ENCODE measurements at places on chromosomes 4 and X.

- no peak for DNase-seq
Measured at GRCh38 chr4:164536814-164537213, 217.1 kb upstream of the SMIM31 start.

- no peak for DNase-seq
Measured at GRCh38 chr4:4269331-4269731, 20.6 kb downstream of the LYAR start.

DNA sequence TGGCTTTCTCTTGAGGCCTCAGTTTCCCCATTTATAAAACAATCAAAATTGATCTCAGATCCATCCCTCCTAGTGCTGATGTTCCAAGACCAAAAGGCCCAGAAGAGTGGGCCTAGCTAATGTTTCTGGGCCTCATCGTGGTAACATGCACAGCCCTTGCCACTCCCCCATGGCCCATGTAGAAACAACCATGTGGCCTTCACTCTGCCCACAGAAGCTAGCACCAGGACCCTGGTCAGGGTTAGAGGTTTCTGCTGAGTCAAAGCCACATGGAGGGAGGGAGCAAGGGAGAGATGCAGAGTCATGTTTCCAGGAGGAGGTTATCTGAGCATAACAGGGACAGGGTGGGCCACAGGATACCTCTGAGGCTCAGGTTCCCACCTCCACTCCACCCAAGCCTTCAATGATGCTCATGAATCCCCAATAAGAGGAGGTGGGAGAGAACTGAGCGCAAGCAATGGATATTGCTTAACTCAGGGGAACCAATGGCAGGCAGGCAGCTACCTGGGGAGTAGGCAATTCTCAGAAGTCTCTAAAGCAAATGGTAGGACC, 16.9 kb downstream of the OTUD5 start:
- no peak for DNase-seq

GRCh38 chr4:141006242-141006802, 126.9 kb downstream of the RNF150 start:
- DNase-seq: no peak

DNA sequence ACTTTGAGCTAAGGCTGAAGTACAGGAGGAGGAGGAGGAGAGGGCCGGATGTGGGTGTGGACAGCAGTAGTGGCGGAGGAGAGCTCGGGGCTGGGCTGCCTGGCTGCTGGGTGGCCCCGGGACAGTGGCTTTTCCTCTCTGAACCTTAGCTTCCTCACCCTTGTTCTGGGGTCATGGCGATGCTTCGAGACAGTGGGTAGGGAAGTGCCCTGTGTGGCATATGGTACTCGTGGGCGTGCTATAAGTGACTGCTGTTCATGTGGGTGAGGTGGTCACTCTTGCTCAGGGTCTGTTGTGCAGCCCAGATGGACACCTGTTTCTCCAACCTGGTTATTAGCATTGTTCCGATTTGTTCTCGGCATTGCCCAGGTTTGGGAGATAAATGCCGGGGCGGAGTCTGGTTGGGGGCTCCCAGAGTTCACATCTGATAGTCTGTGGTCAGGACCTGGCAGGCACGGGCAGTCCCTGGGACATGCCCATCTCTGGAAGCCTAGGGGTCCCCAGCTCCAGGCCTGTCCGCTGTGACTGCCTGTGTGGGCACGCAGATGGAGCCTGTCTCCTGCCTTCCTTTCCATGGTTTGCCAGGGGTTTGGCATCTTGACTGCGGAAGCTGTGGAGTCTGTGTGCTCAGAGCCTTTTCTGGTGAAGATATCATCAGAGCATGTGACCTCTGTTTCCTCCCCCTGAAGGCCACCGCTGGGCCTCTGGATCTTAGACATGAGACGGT, 4.9 kb upstream of the CPZ start:
- DNase-seq: no peak

- no peak for DNase-seq
Measured at GRCh38 chr4:56857601-56858309, 36.3 kb upstream of the SPINK2 start.

DNA sequence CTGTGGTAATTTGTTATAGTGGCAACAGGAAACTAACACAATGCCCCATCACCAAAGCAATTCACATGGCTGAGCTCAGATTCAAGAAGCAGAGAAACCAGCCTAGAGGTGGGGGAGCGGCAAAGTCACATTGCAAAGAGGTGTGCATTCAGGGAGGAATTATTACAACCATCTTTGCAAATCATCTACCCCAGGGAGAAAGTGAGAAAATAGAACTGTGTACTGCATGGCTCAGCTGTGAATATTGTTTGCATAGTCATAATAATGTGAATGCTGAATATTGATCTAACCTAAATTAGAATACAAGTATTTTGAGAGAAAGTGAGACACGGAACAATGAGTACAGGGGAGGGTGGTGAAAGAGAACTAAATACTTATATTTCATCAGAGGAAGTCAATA, 387.9 kb downstream of the BCOR start:
- no peak for DNase-seq

DNA sequence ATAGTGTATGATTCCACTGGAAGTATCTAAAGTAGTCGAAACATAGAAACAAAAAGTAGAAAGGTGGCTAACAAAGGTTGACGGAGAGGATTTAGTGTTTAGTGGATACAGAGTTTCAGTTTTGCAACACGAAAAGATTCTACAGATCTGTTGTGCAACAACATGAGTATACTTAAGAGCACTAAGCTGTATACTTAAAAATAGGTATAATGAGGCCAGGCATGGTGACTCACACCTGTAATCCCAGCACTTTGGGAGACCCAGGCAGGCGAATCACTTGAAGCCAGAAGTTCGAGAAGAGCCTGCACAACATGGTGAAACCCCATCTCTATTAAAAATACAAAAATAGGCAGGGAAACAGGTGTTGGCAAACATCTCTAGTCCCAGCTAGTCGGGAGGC, 7.9 kb upstream of the ATRX start:
- DNase-seq: no peak

- DNase-seq: peak; percentile 45
Measured at GRCh38 chr4:610411-611261, 14.7 kb upstream of the PDE6B start.

DNA sequence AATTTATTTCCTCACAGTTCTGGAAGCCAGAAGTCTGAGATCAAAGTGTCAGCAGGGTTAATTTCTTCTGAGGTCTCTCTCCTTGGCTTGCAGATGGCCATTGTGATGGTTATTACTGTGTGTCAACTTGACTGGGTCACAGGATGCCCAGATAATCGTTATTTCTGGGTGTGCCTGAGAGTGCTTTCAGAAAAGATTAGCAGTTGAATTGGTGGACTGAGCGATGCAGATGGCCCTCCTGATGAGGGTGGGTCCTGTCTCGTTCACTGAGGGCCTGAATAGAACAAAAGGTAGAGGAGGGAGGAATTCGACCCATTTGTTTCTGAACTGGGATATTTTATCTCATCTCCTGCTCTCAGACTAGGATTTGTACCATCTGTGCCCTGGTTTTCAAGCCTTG, 15.7 kb downstream of the SMIM43 start:
- DNase-seq: no peak

DNA sequence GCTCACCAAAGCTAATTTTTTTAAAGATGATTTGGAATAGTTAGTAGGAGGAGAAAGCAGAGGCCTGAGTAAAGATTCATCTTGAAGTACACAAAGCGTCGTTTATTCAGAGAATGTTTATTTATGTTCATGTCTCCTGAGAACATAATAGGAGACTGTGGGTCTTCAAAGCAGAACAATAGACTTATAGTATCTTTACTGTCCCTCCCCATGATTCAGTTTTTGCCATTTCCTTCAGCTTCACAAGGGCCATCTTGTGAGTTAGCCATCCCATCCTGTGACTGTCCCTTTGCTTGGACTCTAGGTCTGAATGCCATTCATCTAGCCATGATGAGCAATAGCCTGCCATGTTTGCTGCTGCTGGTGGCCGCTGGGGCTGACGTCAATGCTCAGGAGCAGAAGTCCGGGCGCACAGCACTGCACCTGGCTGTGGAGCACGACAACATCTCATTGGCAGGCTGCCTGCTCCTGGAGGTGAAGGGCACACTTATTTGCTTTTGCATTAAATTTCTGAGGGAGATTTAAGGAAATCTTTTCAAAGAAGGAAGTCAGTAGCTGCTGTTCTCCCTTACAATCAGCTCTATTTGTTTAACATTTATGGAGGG, 105.8 kb downstream of the NFKB1 start:
- DNase-seq: no peak

GRCh38 chr4:108029016-108029720, 39.5 kb downstream of the HADH start:
- no peak for DNase-seq

GRCh38 chr4:98570151-98570797, 88.1 kb downstream of the TSPAN5 start:
- DNase-seq: no peak

DNA sequence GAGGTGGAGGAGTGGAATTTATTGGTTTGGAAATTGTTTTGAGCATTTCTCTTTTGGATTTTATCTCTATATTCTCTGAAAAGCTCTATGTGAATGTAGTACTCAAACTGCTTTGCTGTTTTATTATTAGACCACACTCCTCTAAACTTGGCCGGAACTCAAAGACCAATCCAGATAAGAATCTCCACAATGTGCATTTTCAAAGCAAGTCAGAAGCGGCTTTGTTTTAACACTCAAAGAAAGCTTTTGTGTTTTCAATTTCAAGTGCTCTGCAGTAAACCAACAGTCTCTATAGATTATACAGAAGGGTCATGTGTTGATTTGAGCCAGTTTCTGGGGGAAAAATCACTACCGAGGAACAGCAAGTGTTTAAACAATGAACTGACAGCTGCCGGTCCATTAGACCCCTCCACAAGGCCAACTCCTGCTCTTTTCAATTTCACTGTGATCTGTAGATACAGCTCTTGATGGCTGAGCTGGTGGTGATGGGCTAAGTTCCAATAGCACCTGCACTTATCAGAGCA, 79.4 kb downstream of the FTHL17 start:
- DNase-seq: no peak

DNA sequence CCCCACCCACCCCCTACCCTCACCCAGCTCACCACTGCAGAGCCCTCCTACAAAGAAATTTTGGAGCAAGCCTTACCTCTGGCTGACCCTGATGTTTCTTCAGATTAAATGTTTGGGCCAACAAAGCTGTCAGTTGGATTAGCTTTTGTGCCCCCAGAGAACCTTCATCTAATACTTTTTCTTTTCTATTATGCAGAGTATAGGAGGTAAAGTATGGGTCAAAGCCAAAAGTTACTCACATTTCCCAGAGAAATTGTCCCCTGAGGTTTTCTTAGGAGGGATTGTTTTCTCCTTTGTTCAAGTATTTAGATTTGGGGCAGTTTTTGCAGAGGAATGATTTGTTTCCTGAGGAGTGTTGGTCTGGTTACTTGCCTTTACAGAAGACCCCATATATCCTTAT, 69.5 kb downstream of the AASDH start:
- no peak for DNase-seq

DNA sequence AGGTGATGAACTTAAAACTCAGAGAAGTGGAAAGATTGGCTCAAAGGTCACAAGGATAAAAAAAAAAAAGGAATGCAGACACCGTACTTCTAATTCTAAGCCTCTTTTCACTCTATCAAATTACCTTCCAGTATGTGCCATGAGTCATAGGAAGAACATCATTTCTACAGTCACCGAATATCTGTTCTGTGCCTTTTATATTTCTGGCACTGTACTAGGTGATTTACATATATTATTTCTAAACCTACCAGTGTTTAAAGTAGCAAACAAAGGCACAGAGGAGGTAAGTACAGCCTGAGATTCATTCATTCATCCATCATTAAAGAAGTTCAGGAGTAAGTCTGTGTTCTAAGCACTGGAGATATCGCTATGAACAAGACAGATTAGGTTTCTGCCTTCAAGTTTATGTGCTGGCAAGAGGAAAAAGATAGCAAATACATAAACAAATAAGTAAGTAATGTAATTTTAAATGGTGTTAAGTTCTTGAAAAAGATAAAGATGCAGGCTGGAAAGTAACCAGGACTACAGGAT, 65.3 kb downstream of the PALLD start:
- no peak for DNase-seq

DNA sequence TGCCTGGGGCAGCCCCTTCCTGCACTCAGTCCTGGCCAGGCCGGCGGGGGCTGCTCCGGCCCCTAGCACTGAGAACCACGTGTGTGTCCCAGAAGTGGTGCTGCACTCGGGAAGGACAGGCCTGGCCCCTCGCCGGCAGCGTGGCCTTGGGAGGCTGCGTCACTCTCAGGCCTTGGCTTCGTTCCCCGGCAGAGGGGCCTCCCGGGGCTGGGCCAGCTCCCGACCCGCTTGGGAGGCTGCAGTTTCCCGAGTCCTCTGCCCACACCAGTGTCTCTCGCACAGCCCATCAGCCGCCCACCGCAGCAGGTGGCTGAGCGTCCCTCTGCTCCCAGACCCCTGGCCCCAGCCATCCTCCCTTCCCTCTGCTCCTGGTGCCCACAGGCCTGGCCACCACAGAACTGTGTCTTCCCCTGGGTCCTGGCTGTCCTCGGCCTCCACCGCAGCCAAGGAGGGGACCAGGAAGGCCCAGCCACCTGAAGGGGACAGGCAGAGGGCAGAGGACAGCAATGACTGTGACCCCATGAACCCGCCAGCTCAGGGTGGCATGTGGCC, 10.9 kb upstream of the CPLX1 start:
- no peak for DNase-seq

GRCh38 chrX:18210470-18210869, 10.2 kb downstream of the BEND2 start:
- DNase-seq: peak; percentile 19

GRCh38 chrX:111308039-111308438, 37.8 kb upstream of the CAPN6 start:
- no peak for DNase-seq

DNA sequence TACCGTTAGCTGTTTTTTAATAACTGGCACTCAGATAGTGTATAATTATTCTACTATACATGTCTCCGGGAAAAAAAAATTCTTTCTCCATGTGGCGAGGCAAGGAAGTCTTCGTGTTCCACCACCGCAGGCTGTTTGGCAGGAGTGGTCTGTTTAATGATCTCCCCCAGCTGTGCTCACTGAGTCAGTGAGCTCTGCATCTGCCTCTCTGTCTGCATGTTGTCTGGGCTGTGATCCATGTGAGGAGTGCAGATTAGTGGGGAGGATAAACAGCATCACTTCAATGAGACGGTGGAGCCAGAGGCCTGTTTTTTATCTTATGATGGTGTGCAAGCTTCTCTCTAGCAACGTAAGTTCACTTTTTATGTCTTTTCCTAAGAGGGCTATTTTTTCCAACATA, 69.8 kb downstream of the RPS3A start:
- peak; percentile 75 for DNase-seq

DNA sequence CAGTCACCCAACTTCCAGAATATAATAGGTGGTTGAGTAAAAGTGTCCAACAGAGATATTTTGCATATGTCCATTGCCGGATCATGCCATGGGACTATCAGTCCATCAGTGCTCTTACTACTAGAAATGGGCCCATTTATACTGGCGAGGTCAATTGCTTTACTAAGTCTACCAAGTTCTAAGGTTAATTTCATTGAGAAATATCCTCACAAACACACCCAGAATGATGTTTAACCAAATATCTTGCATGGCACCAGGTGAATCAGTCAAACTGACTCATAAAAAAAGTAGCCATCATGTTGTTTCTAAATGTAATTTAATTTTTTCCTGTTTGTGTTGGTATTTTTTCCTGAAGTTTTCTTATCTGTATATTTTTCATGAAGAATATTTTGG, 1217.0 kb downstream of the RAPGEF2 start:
- DNase-seq: no peak

- DNase-seq: no peak
Measured at GRCh38 chrX:6832619-6833018, 297.7 kb upstream of the VCX3A start.

All from DMS 273 treated with DMSO at 0.1 percent for 48 hours (cell line).